Prostate gland (tissue), 2 donors: ENCODE measurements at places on chromosomes 1 and 21. TPM values are rescaled to one million over a fixed set of nuclear protein-coding genes. Genes with fewer than 3 reads are reported as not detected.

Gene TNFRSF18
- total RNA-seq = 3.5 TPM

Gene PADI1
- total RNA-seq = 0.34 TPM

Gene CELSR2
- 18.8 TPM for total RNA-seq

Gene OR10J1
- not detected for total RNA-seq

Gene SRSF4
- 65.7 TPM for total RNA-seq

DNA sequence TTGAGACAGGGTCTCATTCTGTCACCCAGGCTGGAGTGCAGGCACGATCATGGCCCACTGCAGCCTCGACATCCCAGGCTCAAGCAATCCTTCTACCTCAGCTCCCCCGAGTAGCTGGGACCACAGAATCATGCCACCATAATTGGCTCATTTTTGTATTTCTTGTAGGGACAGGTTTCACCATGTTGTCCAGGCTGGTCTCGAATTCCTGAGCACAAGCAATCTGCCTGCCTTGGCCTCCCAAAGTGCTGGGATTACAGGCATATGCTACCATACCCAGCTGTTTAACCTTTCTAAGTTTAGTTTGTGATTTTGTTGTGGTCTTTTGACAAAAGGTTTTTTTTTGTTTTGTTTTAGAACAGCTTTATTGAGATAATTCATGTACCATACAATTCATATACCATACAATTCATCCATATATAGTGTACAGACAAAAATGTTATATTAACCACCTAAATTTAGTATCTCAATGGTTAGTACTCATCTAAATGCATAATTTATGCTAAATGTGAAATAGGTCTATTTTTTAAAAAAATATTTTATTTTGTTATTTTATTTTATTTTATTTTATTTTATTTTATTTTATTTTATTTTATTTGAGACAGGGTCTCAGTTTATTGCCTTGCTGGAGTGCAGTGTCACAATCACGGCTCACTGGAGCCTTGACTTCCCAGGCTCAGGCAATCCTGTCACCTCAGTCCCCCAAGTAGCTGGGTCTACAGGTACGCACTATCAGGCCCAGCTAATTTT, 8.9 kb downstream of the ZMPSTE24 start:
- no peak for DNase-seq

- DNase-seq = no peak
These were observed 11.6 kb upstream of the PADI6 start for GRCh38 chr1:17360272-17360956.

DNA sequence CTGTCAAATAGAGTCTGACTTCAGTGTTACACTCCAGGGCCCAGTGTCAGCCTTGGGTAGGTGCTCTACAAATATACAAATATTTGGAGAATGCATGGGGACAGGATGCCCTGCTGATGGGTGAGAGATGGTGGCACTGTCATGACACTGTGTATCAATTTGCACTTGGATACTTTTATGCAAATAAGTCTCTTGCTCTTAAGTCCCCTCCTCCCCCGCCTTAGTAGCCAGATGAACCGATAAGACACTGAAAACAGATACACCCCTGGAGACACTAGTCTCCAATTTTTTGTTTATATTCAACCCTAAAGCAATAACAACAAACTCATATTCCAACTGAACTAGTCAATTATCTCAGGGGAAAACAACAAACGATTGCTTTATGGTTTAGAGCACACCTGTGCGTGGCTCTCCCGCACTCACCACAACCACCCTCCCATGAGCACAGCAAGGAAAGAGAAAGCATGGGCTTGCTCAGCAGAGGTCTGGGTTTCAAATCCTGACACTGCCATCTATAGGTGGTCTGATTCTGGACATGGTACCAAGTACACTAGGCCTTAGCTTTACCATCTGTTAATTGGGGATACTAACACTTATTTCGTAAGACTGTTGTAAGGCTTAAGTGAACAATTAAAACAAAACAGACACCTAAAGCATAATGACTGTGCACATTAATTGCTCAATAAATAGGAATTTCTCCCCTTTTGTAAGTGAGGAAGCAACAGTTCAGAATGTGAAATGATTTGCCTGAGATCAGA, 50.3 kb downstream of the HIVEP3 start:
- DNase-seq = no peak

DNA sequence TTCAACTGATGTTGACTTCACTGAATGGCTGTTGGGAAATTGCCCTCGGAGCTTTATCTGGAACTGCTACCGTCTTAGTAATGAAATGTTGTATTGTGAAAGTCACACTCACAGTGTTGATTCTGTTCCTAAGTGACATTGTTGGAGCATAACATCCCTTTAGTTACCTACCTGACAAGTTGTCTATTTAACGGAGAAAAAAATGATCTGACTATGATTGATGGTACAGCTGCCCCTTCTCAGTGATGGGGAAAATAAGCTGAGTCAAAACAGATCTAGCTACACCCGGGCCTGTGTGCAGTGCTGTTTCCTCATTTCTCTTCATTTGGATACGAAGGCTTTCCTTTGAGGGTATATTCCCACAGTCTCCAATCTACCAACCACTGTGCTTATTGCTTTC, 472.3 kb upstream of the BRINP3 start:
- no peak for DNase-seq

DNA sequence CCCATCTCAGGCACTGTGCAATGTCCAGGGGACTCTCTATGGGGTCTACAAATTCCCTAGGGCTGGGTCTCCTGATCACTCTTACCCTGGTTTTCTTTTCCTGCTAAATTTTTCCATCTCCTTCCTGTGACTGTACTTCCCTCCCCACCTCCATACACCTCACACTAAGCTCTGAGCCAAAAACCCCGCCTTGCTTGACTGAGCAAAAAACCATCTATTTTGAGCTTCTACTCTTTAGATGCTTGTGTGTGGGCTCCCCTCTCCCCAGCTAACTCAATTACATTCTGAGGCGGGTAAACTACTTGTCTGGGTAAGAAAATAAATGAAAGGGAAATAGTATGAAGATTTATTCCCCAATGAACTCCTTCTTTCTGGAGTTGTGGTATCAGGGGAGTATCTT, 187.9 kb downstream of the PTPRU start:
- DNase-seq = no peak

DNA sequence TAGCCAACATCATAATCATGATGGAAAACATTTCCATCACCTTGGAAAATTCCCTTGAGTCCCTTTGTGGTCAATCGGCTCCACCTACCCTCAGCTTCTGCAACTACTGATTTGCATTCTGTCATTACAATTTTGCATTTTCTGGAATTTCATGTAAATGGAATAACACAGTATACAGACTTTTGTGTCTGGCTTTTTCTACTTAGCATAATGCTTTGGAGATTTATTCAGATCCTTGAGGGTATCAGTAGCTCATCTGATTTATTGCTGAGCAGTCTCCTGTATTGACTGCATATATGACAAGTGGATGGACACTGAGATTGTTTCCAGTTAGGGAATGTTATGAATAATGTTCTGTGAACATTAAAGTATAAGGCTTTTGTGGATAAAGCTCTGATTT, 358.3 kb downstream of the USP25 start:
- no peak for DNase-seq
